ENCODE measurements at places on chromosomes 1 and 21.

- peak; percentile 86 for DNase-seq
Observed at GRCh38 chr1:219792337-219793021, 135.9 kb downstream of the SLC30A10 start.

DNA sequence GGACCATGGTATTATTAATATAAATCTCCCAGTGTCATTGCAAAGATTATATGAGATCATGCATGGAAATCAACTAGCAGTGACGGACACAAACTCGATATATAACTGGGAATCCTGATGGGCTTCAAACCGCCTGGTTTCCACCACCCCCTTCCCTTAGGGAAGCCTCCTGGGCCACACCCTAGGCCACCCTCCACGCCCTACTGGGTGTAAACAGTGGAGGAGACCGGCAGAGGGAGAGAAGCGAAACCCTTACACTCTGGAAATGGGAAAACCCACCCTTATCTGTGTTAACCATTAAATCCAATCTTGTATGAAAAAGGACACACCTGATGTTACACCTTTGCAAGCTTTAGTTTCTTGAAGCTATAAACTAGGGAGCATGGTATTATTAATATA, 595 bp upstream of the ZNHIT6 start:
- no peak for DNase-seq

GRCh38 chr1:26281091-26281958, 1.4 kb downstream of the SH3BGRL3 start:
- peak; percentile 50 for DNase-seq

DNA sequence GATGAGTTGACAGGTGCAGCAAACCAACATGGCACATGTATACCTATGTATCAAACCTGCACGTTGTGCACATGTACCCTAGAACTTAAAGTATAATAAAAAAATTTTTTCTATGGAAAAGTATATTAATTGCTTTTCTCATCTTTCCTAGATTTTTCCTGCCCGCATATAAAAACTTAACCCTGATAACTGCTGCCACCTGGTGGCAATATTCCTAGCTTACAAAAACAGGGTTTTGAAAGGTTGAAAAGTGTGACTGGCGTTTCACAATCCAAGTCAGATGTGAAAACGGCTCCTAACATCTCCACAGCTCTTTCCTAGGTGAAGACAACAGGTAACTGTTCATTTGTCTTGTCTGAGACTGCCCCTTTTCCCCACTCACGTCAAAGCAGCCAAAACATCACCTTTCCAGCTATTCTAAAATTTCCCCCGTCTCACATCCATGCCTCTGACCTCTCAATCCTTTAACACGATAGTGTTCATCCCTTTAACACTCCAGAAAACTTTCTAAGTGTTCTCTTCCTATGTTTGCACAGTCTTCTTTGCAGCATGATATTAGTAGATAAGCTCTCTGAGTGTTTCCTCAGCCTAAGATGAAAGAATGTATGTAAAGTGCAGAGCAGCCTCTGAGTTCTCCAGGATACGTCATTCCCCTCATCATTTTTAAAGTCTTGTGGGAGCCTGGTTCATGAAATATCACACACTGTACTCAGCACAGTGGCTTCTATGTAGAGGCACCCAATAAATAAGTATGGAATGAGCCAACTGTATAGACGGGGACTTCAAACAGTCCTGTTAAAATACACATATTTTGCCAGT, 27.5 kb downstream of the OVGP1 start:
- peak; percentile 78 for DNase-seq

DNA sequence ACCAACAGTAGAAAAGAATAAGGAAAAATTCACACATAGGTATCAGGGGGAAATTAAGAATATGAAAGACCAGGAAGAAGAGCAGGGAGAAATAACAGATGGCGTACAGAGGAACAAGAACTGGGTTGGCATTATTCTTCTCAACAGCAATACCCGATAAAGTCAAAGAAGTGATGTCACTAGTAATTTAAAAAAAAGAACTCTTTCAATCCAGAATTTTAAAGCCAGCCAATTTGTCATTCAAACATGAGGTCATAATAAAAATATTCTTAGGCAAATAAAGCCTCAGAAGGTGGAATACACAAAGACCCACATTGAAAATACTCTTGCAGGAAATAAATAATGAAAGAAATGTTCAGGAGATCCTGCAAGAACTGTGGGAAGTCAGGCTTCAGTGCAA, 8.8 kb downstream of the NCMAP start:
- no peak for DNase-seq

GRCh38 chr1:180230791-180231505, 884 bp downstream of the LHX4 start:
- DNase-seq: peak; percentile 57
